ENCODE measurements at places on chromosomes 7 and 10.

DNA sequence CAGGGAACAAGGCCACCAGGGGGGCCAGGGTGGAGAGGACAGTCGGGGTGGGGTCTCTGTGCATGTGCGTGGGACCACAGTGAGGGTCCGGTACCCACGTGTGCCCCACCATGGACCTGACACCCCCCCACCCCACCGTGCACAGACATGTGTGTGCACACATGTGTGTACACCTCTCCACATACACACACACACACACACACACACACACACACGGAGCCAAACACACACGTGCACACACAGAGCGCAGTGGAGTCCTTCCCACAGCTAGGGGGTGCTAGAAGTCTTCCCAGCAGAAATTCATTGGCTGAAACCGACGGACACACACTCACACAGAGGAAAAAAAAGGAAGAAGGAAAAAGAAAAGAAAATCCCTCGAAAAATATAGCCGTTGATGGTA is 42.8 kb upstream of the GNA12 start:
- peak; percentile 71 for DNase-seq

- no peak for DNase-seq
Measured at GRCh38 chr10:49387071-49387470, 8.8 kb downstream of the DRGX start.

DNA sequence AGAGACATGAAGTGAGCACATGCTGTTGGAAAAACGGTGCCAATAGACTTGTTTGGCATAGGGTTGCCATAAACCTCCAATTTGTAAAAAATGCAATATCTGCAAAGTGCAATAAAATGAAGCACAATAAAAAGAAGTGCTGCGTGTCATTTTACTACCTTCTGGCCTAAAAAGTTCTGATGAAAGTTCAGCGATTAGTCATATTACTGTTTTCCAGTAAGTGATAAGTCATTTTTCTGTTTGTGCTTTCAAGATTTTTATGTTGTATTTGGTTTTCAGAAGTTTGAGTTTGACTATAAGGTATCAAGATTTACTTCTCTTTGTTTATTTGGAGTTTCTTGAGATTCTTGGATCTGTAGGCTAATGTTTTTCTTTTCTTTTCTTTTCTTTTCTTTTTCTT is 16.8 kb downstream of the AOAH start:
- DNase-seq, result no peak

GRCh38 chr10:20128811-20129210 is 312.6 kb downstream of the PLXDC2 start:
- DNase-seq, result no peak

GRCh38 chr10:89637113-89637512 is 7.9 kb downstream of the PANK1 start:
- no peak for DNase-seq

DNA sequence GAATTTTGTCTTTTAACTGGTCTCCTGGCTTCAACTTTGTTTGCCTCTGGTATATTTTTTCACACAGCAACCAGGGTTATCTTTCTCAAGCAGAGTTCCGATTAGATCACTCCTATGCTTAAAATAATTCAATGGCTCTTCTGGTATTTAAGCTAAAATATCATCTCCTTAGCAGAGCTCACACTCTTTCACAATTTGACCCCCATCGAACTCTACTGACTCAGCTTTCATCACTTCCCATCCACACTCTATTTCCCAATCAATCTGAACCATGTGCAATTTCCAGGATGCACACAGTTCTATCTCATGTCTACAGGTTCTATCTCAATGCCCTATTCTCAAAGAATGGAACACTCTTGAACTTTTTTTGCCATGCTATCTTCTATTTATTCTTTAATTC is 809.5 kb downstream of the GRID1 start:
- no peak for DNase-seq

DNA sequence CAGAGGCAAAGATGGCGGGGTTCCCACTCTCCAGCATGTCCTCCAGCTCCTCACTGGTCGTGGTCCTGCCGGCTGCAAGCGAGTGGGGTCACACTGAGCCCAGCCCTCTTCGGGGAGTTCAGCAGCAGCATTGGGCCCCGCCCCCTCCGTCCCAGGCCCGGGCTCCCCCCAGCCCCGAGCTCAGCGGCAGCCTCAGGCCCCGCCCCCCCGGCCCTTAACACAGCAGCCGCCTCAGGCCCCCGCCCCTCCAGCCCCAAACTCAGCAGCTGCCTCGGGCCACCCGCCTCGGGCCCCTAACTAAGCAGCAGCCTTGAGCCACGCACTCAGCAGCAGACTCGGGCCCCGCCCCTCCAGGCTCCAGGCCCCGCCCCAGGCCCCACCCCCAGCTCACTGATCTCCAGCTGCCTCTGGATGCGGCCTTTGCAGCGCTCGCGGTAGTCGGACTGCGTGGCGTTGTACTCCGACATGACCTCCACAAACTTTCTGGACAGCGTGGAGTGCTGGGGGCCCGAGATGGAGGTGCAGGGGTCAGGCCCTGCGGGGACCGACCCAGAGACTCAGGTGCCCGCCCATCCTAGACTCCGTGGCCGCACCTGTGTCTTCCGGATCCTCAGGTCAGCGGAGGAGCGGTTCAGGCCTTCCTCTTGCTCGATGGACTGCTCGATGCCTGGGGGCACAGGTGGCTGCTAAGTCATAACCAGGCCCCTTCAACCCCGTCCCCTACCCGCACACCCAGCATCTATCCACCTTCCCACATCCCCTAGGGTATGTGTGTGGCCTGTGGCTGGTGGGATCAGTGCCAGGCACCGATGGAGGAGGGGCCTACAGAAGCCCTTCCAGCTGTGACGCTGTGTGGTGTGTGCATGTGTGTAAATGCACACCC is 15.5 kb downstream of the STX1A start:
- DNase-seq, result no peak

- DNase-seq, result no peak
Measured at GRCh38 chr10:28254290-28254985, 48.4 kb downstream of the MPP7 start.

DNA sequence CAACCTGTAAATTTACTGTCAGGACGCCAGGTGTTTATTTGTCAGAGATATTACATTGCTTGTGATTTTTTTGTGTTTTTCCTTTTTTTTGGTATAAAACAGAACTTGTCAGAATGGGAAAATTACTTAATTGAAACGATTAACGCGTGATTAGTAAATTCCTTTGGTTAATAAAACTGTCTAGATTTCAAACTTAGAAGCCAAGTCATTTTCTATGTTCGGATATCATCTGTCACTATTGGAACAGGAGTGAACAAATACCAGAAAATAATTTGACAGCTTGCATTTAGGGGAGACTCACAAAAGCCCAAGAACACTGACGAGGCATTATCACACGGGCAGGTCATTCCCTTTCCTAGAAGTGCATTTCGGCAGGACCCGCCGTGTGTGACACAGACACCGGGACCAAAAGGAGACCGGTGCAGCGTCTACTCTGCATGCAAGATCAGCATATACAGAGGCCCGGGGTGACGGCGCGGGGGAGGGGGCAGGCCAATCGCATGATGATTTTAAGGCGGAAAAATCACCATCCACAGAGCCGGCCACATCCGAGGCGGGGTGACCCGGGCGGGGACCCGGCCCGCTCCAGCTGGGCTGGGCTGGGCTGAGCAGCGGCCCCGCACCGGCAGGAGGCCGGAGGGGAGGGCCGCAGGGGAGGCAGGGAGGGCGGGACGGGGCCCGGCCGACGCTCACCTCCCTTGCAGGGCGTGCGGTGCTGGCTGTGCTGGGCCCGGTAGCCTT is 841 bp downstream of the GLUD1 start:
- peak; percentile 35 for DNase-seq

DNA sequence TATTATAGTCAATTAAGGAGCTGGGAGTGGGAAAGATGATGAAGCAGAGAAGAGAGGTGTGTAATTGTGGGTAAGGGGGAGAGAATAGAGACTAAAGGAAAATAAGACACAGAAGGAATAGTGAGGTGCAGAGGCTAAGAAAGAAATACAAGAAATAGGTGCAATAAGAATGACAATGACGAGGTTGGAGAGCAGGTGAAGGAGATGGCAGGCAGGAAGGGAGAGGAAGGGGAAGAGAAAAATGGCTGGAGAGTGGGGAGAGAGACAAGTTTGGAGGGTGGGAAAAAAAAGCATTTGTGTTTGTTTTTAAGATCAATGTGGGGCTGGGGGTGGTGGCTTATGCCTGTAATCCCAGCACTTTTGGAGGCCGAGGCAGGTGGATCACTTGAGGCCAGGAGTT is 27.6 kb upstream of the MKLN1 start:
- DNase-seq, result no peak

DNA sequence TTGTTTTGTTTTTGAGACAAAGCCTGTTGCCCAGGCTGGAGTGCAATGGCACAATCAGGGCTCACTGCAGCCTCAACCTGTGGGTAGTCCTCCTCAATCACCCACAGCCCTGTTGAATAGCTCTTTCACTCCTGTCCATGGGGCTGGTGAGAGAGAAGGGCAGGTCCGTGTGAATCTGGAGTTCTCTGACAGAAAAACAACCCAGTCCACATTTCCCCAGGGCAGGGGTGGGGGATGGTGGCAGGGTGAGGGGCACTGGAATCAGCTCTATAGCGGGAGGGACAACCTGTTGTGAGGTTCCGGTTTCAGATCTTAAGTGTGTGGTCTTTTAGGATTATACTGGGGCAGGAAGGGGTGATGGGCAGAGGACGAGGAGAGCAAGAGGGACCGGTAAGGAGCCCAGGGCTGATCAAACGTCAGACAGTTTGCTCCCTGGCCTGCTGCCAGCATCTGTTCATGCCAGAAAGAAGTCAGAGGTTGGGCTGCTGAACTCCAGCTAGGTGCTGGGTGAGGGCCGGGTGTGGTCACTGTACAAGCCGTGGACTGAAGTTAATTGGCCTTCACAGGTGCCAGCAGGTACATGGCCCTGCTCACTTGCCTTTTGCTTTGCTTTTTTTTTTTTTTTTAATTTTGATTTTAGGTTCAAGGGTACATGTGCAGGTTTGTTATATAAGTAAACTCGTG is 33.2 kb upstream of the MKRN1 start:
- no peak for DNase-seq
